Adrenal gland (tissue), 19 donors: ENCODE measurements at places on chromosomes 12 and 14.

- no peaks in the 10 kb centered on the region for H3K36me3 ChIP-seq
- DNase-seq = no peak
- no peaks in the 10 kb centered on the region for H3K4me1 ChIP-seq
- peaks cover 2% of the 10 kb centered on the region for H3K27me3 ChIP-seq
Observed at GRCh38 chr12:1523558-1524050, 70.8 kb downstream of the FBXL14 start.

DNA sequence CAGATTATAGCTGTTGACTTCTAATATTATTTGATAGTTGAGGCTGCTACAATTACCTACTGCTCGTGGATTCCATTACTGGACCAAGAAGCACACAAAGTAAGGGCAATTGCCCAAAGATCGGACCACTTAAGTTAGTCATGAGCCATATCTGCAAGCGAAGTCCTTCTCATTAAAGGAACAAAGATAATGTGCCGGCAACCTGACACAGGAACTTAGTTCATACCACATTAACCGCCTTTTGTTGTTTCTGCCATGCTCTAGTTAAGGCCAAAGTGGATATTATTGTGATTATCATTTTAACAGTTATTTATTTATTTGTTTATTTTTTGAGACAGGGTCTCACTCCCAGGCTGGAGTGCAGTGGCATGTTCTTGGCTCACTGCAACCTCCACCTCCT lies 38.1 kb upstream of the TMED10 start:
- no peak for DNase-seq
- no peaks in the 10 kb centered on the region for H3K36me3 ChIP-seq
- H3K27me3 ChIP-seq = no peaks in the 10 kb centered on the region
- H3K4me1 ChIP-seq = no peaks in the 10 kb centered on the region
- H3K4me3 ChIP-seq = no peak overlapping the region

DNA sequence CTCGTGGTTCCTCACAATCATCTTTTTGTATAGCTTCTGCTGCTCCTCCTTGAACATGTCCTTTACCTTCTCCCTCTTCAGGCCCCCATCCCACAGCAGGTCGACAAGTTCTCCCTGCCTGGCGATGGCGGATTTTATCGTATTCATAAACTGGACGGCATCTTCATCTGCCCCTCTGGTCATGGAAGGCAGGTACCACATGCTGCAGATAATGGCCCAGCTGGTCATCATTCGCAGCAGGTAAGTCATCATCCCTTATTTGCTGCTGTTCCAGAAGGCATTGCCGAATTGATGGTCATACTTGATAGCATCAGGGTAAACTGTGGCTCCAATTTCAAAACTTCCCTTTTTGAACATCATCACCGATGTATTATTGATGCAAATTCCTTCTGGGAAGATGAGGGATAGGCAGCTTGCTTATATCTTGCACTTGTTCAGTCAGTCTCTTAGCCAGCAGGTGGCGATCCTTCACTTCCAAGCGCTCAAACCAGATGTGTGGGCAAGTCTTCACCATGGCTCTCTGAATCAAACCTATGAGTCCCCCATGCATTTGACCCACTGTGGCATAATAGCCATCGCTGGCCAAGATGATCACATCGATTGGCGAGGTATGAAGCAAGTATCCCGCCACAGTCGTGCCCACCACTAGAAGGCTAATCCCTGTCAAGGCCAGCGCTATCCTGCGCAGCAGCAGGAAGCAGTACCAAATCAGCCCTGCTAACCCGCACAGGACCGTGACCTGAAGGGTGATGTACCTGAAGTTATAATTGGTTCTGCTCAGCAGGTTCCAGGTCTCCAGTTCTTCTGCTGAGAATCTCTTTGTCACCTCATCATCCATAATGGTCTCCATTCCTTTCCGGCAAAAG lies 381.5 kb upstream of the STXBP6 start:
- H3K36me3 ChIP-seq = no peaks in the 10 kb centered on the region
- no peaks in the 10 kb centered on the region for H3K27me3 ChIP-seq
- no peak overlapping the region for H3K4me3 ChIP-seq

GRCh38 chr12:3350432-3350831 lies 140.6 kb upstream of the PRMT8 start:
- no peak overlapping the region for H3K4me3 ChIP-seq
- no peaks in the 10 kb centered on the region for H3K4me1 ChIP-seq
- no peak for DNase-seq
- H3K27me3 ChIP-seq = no peaks in the 10 kb centered on the region
- H3K27ac ChIP-seq = no peak overlapping the region

DNA sequence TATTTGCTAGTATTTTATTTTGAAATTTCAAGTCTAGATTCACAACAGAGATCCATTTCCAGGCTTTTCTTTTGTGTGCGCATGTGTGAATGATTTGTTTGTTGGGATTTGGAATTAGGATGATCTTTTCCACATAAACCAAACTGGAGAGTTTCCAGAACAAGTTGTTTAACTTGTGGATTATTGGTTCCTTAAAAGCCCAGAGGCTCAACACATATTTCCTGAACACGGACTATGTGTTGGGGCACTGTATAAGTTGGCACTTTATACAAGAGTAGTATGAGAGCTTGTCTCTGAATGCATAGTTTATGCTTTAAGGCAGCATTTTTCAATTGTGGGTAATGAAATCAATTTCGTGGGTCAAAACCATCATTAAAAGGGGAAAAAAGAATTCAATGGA lies 67.3 kb upstream of the FUT8 start:
- no peaks in the 10 kb centered on the region for H3K4me1 ChIP-seq
- DNase-seq = no peak
- H3K36me3 ChIP-seq = no peaks in the 10 kb centered on the region
- no peak overlapping the region for H3K27ac ChIP-seq
- no peaks in the 10 kb centered on the region for H3K27me3 ChIP-seq

DNA sequence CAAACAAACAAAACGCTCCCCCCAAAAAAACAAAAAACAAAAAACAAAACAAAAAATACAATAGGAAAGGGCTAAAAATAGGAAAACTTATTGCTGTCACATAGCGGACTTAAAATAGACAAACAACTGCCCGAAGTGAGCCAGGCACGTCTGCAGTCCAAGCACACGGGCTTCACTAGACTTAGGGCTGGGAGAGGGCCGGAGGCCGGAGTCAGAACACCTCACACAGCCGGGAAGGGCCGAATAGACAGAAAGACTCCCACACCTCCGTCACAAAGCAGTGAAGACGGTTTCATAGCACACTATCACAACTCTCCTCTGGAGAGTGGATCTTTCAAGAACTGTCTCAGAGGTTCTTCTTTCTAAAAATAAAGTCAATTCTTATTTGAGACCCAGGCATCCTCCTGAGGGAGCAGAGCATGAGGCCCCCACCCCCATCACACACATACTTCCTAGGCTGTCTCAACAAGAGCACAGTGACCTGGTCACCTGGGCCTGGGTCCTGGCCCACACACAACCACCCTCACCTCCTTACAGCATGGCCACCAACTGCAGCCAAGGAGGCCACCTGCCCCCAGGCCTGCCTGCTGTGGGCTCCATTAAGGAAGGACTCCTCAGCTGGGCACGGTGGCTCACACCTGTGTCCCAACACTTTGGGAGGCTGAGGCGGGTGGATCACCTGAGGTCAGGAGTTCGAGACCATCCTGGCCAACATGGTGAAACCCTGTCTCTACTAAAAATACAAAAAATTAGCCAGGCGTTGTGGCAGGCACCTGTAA lies 6.7 kb downstream of the BAG5 start:
- no peak overlapping the region for H3K27ac ChIP-seq
- H3K36me3 ChIP-seq = no peaks in the 10 kb centered on the region
- no peaks in the 10 kb centered on the region for H3K27me3 ChIP-seq
- DNase-seq = no peak
- peaks cover 21% of the 10 kb centered on the region for H3K4me1 ChIP-seq
- no peak overlapping the region for H3K4me3 ChIP-seq

DNA sequence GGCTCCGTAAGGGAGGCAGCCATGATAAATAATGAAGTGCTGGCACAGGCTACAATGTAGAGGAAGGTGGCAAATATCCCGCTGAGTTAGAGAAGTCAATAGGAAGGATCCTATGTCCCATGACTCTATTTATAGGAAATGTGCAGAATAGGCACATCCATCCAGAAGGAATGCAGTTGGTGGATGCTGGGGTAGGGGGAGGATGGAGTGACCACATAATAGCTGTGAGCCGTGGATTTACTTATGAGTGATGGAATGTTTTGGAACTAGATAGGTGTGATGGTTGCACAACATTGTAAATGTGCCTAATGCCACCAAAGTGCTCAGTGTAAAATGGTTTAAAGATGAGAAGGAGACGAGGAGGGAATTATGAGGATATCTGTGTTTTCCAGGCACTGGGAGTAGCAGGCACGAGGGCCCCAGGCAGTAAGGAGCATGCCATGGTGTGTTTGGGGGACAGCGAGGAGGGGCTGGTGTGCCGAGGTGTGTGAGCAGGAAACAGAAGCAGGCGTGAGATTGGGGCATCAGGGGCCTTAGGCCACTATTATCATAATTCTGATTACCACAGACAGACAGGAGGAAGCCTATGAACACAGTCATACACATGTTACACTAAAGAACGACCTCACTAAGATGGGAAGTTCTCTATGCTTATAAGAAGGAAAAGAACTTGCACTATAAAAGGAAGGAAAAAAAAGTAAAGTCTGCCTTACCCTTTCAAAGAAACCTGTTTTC lies 837.3 kb upstream of the TMEM132C start:
- no peak for DNase-seq
- H3K27ac ChIP-seq = no peak overlapping the region
- H3K4me1 ChIP-seq = no peaks in the 10 kb centered on the region
- H3K27me3 ChIP-seq = no peaks in the 10 kb centered on the region
- H3K4me3 ChIP-seq = no peak overlapping the region

DNA sequence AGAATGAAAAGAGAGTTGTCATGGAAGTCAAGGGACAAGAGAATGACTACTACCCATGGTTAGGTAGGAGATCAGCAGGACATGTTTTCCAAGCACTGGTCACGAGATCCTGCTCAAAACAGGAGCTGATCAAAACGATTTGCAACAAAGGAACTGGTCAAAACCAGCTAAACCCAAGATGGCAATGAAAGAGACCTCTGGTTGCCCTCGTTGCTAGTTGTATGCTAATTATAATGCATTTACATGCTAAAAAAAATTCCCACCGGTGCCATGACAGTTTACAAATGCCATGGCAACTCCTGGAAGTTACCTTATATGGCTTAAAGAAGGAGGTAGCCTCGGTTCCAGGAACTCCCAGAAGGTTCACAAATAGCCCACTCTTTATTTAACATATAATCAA lies 95.0 kb upstream of the OTX2 start:
- no peak overlapping the region for H3K27ac ChIP-seq
- H3K36me3 ChIP-seq = no peaks in the 10 kb centered on the region
- DNase-seq = no peak
- no peaks in the 10 kb centered on the region for H3K4me1 ChIP-seq

- H3K36me3 ChIP-seq = no peaks in the 10 kb centered on the region
- no peak overlapping the region for H3K27ac ChIP-seq
- DNase-seq = no peak
- H3K4me1 ChIP-seq = no peaks in the 10 kb centered on the region
- no peak overlapping the region for H3K4me3 ChIP-seq
Observed at GRCh38 chr12:100858656-100859055, 64.1 kb downstream of the ANO4 start.

- peaks cover 29% of the 10 kb centered on the region for H3K27me3 ChIP-seq
- DNase-seq = no peak
- peaks cover 9% of the 10 kb centered on the region for H3K4me1 ChIP-seq
- no peaks in the 10 kb centered on the region for H3K36me3 ChIP-seq
Observed at GRCh38 chr12:52687497-52688385, 7.5 kb upstream of the KRT1 start.

- no peaks in the 10 kb centered on the region for H3K36me3 ChIP-seq
- no peak for DNase-seq
- no peaks in the 10 kb centered on the region for H3K27me3 ChIP-seq
- H3K4me3 ChIP-seq = no peak overlapping the region
- H3K27ac ChIP-seq = no peak overlapping the region
Observed at GRCh38 chr12:6757028-6757690, 4.2 kb upstream of the MLF2 start.

DNA sequence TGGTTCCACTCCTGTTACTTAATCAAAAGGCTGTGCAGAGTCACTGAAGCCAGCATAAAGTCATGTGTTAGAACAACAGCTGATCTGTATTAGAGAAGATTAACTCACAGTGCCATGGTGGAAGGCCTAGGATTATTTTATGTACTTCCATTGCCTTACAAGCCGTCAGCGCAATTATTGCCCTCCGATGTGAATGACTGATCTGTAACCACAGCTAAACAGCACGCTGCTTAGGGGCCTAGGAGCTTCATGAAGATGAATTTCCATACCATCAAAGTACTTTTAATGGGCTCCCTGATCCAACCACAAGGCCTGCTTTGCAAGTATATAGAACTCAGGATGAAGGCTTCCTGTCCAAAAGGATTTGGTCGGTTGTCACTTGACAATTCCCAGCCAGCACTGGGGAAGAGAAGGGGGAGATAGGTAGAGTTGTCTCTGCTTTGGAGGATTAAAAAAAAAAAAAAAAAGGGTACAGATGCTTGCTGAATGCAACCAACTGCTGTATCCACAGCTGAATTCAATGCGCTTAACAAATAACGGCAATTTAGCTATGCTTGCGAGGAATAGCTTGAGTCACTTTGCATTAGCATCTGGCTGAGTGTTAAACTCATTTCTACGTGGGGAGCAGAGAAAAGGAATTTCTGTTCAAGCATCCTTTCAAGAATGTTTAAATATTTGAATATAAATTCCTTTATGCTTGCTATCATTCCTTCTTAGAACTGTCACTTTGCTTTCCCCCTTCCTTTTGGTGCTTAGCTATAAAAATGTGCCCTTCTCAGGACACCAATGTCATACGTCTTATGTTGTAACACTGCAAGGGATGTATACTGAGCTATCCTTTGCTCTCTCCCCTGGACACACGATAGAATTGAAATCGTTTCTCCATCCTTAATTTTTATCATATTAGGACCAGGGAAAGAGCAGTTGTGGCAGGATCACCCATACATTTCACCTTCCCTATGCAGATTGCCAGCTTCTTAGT lies 387.8 kb downstream of the SOX5 start:
- no peaks in the 10 kb centered on the region for H3K36me3 ChIP-seq
- no peaks in the 10 kb centered on the region for H3K27me3 ChIP-seq
- no peak overlapping the region for H3K27ac ChIP-seq
- H3K4me1 ChIP-seq = no peaks in the 10 kb centered on the region
- no peak for DNase-seq

- H3K27me3 ChIP-seq = no peaks in the 10 kb centered on the region
- H3K36me3 ChIP-seq = no peaks in the 10 kb centered on the region
- H3K27ac ChIP-seq = no peak overlapping the region
- H3K4me3 ChIP-seq = no peak overlapping the region
- DNase-seq = no peak
Observed at GRCh38 chr12:129928643-129929042, 24.8 kb upstream of the TMEM132D start.

DNA sequence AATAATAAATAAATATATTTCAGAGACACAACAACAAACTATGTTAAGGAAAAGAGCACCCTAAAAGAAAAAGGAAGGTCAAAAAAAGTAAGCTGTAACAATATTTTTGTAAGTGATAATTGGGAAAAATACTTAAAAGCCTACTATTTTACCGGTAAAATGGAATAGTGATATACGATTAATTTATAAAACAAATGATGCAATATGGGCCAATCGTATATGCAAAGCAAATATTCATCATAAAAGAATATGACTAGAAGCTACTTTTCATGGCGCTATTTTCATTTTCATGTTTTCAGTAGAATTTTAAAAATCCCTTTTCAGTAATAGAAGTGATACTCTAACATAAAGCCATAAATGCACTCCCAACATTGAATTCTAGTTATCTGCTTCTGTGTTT lies 131.0 kb upstream of the AMIGO2 start:
- H3K27me3 ChIP-seq = no peaks in the 10 kb centered on the region
- DNase-seq = no peak
- no peak overlapping the region for H3K27ac ChIP-seq
- no peaks in the 10 kb centered on the region for H3K36me3 ChIP-seq

- H3K4me1 ChIP-seq = no peaks in the 10 kb centered on the region
- no peak overlapping the region for H3K27ac ChIP-seq
- H3K27me3 ChIP-seq = no peaks in the 10 kb centered on the region
- no peak for DNase-seq
- H3K4me3 ChIP-seq = no peak overlapping the region
- no peaks in the 10 kb centered on the region for H3K36me3 ChIP-seq
Observed at GRCh38 chr14:101359221-101360053, 201.9 kb upstream of the DIO3 start.
